ENCODE measurements at places on chromosomes 3 and 15. TPM values are rescaled to one million over a fixed set of nuclear protein-coding genes. Genes with fewer than 3 reads are reported as not detected.

CCDC9B gene
- 2.6 TPM for total RNA-seq

STAB1 gene
- total RNA-seq = not detected

EPHA3 gene
- total RNA-seq = not detected

PLIN1 gene
- total RNA-seq = 0.08 TPM

ARHGEF26 gene
- total RNA-seq = 0.13 TPM

TM4SF1 gene
- not detected for total RNA-seq

TRMT10C gene
- total RNA-seq = 21.4 TPM

RETNLB gene
- not detected for total RNA-seq

RHOV gene
- total RNA-seq = not detected

CHRM5 gene
- total RNA-seq = not detected

SPATA16 gene
- total RNA-seq = not detected

Data from activated CD4-positive, alpha-beta memory T cell treated with anti-CD3 and anti-CD28 coated beads, Interleukin-2, amount 10 ng/mL, durations not matched to agents 7 days and 5 days (primary cell).